Activated naive CD4-positive, alpha-beta T cell treated with anti-CD3 and anti-CD28 coated beads, Interleukin-2, amount 50 U/mL, for 72 hours (primary cell): ENCODE measurements at places on chromosomes 4 and X. TPM values are rescaled to one million over a fixed set of nuclear protein-coding genes. Genes with fewer than 3 reads are reported as not detected.

DNA sequence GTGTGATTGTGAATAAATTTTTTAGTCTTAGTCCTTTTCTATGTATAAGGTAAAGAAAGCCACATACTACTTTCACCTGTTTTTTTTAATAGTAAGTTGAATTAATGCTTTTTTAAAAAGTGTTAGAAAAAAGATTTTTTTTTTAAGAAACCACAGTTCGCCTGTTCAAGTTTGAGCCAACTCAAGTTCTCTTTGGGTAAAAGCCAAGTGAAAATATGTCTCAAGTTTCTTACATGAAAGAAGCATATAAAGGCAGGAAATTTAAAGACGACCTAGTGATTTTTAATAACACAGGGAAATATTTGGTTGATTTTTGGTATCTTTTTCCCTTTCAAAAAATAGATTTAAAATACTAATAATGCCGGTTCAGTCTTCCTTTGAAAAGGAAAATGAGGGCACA lies 369.9 kb upstream of the NR3C2 start:
- no peak for DNase-seq

DNA sequence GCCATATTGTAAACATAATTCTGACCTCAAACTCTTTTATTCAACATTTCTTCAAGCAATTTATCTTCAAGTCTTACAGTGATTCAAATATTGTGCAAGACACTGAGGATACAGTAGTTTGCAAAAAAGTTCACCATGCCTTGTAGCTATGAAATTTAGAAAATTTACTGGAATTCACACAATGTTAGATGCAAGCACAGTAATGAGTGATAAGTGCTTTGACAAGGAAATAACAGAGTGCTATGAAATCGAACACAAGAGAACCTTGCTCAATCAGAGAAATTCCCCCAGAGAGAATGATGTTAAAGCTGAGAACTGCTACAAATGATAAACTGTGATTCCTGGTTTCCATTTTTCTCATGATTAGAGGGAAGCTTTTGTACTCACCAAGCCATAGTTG lies 952.9 kb downstream of the FAT4 start:
- DNase-seq = no peak

UGT2A3 gene
- not detected for total RNA-seq

ITM2A gene
- 131 TPM for total RNA-seq

SUPT20HL2 gene
- total RNA-seq = not detected
